ENCODE measurements at places on chromosomes 5 and 9. TPM values are rescaled to one million over a fixed set of nuclear protein-coding genes. Genes with fewer than 3 reads are reported as not detected.
A peak's percentile ranks its signal among the peaks of the same experiment; 100 is the strongest.

DNA sequence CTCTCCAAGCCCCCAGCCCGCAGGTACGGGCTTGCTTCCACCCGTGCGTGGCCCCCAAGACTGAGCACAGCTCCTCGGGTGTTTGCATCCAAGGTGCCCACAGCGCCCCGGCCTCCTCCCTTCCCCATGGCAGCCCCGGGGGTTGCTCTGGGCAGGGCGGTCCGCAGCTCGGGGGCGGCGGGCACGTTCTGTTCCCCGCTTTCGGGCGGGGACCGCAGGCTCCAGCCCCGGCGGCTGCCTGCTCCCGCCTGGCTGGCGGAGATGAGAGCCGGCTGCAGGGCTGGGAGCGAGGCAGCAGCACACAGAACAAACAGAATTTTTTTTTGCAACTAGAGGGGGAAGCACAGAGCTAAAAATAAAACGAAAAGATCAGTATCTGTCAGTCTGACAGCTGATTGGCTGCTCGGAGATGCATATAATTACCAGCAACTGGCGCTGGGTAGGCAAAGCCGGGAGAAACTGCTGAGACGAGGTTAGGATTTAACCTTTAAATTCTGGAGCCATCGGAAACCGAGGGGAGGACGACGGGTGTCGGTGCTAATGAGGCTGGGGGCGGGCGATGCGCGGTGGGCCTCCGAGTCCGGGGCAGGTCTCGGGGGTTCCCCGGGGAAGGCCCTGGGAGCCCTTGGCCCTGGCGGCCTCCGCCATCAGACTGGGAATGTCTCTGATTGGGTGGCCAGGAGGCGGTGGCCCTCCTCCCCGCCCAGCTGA lies 142.7 kb upstream of the IER5L start:
- peak; percentile 77 for DNase-seq

DNA sequence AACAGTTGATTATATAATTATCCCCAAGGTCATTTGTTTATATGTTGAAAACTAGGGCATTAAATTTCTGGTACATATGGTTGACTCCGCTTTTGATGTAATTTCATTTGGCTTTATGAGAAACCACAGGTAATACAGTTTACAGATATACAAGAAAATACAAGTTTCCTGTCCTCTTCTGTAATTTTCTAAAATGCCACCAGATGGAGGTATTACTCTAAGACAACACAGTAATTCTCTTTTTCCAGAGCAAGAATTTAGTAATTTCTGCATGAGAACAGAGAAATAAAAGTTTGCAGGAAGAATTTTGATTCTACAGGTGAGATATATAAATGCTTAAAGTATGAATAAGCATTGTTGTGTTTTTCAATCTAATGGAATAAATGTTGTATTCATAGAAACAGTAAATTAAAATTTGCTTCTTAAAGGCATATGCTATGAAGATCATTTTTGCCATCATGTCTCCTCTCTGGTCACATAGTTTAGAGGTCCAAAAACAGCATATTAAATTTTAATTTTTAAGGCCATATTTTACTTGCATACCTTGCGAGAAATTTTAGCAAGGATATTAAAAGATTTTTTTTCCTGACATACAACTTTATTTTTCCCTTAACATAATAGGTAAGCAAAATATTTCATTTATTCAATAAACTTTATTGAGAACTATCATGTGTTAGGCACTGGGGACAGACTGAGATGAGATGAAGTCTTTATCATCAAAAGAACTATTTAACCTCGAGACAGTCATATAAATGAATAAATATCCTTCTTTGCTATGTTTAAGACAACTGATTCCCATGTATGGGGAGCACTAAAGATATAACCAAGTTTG lies 22.7 kb downstream of the CHD1 start:
- DNase-seq = no peak

DNA sequence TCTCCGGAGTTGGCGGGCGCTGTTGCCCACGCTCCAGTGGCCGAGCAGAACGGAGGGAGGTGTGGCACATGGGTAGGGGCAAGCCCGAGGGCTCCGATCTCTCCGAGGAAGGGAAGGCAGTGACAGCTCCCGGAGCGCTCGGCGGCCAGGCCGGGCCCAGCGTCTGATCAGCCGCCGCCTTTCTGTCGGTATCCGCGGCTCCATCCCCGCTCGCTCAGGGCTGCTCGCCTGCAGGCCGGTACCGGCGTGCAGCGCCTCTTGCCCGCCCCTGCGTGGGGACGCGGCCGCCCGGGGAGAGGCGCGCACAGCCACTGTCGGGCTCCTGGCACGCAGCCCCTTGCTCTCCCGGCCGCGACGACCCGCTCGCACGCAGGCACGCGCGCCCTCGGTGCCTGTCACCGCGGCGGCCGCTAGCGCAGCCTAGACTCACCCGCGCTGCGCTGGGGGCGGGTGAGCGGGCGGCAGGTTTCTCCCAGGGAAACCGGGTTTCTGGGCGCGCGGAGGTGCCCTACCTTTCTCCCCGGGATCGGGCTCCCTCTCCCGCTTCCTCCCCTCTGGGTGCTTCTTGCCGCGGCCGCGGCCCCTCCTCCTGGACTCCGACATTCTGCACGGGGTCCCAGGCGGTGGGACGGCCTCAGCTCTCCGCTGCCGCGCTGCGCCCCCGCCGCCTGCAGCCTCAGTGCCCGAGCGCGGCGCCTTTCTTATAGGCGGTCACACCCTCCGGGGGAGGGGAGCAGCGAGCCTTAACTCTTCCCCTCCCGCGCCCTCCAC lies 108.4 kb downstream of the PSD2 start:
- peak; percentile 13 for DNase-seq

- DNase-seq = no peak
These were observed 503.4 kb downstream of the NFIB start for GRCh38 chr9:13810510-13810909.

DNA sequence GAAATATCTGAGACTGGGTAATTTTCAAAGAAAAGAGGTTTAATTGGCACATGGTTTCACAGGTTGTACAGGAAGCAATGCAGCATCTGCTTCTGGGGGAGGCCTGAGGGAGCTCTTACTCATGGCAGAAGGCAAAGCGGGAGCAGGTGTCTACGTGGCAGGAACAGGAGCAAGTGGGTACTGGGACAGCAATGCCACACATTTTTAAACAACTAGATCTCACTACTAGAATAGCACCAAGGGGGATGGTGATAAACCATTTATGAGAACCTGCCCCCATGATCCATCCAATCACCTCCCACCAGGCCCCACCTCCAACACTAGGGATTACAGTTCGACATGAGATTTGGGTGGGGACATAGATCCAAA lies 47.6 kb upstream of the HOMER1 start:
- DNase-seq = peak; percentile 66

DNA sequence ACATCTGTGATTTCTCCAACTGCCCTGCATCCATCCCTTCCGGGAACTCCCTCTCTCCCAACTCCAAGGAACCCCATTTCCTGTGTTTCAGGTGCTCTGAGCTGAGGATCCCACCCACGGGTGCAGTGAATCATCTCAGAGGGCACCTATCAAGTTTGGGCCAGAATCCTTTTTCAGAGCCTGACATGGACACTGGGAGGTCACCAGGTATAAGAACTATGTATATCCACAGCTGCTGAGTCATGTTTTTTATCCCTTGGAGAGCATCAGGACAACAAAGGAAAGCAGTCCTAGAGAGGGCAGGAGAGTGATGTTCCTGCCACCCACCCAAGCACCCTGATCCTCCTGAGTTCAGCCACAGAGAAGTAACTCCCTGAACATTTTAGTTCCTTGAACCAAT lies 3.8 kb downstream of the MED27 start:
- no peak for DNase-seq

DNA sequence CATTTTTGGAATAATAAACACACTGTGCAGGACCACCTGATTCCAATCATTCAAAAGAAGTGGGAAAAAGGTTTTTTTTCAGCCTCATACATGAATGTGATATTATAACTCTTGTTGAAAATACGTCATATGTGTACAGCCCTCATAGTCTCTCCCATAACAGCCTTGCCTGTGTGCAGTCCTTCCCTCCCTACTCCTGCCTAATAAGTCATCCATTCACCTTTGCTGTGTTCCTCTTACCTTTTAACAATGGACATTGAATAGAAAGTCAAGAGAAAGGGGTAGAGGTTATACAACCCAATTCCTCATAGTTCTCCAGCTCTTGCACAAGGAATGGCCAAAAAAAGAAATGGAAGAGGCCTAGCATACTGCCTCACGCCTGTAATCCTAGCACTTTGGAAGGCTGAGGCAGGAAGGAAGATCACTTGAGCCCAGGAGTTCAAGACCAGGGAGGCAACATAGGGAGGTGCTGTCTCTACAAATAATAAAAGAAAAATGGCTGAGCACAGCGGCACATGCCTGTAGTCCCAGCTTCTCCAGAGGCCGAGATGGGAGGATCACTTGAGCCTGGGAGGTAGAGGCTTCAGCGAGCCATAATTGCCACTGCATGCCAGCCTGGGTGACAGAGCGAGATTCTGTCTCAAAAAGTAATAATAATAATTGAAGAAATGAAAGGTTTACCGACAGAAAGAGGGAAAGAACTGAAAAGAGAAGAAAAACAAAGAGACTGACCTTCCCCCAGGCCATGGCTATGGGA lies 356.1 kb upstream of the KIF2A start:
- DNase-seq = no peak

- no peak for DNase-seq
These were observed 334.4 kb downstream of the KCTD16 start for GRCh38 chr5:144504929-144505577.

GRCh38 chr5:50564558-50564957 lies 101.9 kb upstream of the PARP8 start:
- DNase-seq = no peak

DNA sequence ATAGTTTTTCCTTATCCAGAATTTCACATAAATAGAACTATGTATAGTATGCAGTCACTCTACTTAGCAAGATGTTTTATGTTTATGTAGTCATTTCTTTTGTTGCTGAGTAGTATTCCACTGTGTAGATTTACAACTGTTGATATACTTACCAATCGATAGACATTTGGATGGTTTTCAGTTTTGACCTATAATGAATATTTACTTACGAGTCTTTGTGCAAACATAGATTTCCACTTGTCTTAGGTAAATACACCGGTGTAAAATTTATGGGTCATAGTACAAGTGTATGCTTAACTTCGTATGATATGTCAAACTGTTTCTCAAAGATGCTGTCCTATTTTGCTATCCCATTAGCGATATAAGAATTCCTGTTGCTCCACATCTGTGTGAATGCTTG lies 19.7 kb upstream of the OR2K2 start:
- DNase-seq = no peak

- no peak for DNase-seq
These were observed 158.2 kb downstream of the DENND1A start for GRCh38 chr9:123771690-123772089.

GRCh38 chr5:73273379-73274050 lies 100.5 kb downstream of the TMEM174 start:
- DNase-seq = no peak

DNA sequence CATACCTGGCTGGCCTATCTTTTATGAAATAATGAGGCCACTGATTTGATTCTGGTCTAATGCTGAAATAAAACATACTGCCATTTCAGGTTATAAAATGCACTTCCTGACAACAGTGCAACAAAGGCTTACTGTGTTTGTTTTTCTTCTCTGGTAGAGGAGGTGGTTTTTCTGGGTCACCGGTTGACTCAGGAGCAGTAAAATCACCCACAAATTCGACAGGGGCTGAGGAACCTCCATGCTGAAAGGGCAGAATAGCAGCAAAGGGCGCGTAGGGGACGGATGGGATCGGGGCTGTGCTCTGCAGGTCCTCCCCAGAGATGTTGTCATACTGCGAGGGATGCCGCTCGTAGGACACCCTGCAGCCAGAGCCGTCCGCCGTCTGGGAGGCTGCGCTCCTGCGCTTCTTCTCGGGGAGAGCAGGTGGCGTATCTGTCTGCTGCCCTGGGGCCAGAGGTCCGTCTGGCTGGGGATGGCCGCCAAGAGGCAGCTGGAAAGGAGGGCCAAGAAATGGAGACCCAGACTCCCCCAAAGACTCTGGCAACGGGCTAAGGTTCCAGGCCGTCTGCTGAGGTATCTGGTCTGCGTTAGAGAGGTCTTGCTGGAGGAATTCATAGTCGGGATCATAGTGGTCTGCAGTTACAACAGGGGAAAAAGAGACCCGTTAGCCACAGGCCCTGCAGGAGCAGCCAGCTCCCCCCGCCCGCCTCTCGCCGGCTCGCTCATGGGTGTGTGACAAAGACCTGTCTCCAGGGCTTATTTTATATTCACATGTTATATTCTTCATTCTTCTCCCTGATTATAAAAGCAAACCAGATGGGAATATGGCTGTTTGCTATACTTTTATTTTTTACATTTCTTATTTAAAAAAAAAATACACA lies 80.7 kb downstream of the PRRT1B start:
- DNase-seq = no peak

The SLC4A9 gene
- total RNA-seq = 0.12 TPM

The TEK gene
- not detected for total RNA-seq

The LEAP2 gene
- total RNA-seq = 2.0 TPM

The FRMD3 gene
- total RNA-seq = 0.12 TPM

The CCNH gene
- total RNA-seq = 61.6 TPM
